ENCODE measurements at places on chromosomes 12 and 14.
A peak's percentile ranks its signal among the peaks of the same experiment; 100 is the strongest.

DNA sequence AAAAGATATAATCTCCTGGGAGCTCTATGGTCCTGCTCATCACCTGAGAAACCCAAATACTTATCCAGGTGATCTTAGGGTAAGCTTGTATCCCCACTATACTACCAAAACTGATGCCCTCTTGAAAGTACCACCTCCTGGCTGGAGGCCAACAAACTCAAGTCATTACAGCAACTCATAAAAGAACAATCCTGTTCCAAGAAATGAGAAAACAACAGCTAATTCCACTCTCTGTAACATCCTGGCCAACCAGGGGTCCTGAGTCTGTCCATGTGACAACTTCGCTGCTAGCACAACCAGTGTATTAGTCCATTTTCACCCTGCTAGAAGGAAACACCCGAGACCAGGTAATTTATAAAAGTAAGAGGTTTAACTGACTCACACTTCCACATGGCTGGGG lies 190.0 kb upstream of the BMP4 start:
- no peak for DNase-seq

- DNase-seq = no peak
Measured at GRCh38 chr14:93033983-93034670, 81.6 kb downstream of the ITPK1 start.

- DNase-seq = no peak
Measured at GRCh38 chr12:48281811-48282210, 68.9 kb downstream of the ZNF641 start.

GRCh38 chr12:12123036-12123604 lies 52.4 kb downstream of the BCL2L14 start:
- DNase-seq = no peak

GRCh38 chr12:13152281-13152680 lies 44.2 kb upstream of the EMP1 start:
- no peak for DNase-seq

DNA sequence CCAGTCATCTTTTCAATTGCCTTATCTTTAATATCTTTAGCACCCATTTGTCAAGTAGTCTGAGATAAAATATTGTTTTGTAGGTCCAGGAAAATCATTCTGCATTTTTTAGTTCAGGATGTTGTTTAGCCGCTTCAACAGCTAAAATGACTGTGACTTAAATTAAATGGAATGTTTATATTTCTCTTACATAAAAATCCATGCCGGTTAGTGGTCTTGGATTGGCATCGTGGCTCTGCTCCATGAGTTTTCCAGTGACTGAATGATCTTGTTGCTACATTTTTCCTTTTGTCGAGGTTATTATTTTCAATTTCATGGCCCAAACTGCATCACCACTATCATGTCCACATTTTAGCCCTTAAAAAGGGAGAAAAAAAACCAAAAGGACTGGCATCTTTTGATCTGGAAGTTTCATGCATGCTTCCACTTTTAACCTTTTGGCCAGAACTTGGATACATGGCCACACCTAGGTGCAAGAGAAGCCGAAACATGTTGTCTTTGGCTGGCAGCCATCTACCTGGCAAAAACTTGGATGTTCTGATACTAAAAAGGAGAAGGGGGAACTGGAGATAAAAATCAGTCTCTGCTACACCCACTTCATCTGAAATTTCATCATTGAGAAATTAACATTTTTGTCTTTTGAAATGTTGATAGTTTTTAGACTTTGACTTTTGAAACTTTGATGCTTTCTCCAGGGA lies 142.4 kb downstream of the OTOGL start:
- DNase-seq = no peak

GRCh38 chr12:127538316-127538715 lies 728.7 kb upstream of the TMEM132C start:
- DNase-seq = no peak

GRCh38 chr12:1529228-1529861 lies 65.0 kb downstream of the FBXL14 start:
- DNase-seq = no peak

- DNase-seq = peak; percentile 47
Measured at GRCh38 chr14:31927348-31927832, 149.7 kb upstream of the ARHGAP5 start.

- DNase-seq = peak; percentile 73
Measured at GRCh38 chr12:132623072-132623869, 4.7 kb downstream of the P2RX2 start.

DNA sequence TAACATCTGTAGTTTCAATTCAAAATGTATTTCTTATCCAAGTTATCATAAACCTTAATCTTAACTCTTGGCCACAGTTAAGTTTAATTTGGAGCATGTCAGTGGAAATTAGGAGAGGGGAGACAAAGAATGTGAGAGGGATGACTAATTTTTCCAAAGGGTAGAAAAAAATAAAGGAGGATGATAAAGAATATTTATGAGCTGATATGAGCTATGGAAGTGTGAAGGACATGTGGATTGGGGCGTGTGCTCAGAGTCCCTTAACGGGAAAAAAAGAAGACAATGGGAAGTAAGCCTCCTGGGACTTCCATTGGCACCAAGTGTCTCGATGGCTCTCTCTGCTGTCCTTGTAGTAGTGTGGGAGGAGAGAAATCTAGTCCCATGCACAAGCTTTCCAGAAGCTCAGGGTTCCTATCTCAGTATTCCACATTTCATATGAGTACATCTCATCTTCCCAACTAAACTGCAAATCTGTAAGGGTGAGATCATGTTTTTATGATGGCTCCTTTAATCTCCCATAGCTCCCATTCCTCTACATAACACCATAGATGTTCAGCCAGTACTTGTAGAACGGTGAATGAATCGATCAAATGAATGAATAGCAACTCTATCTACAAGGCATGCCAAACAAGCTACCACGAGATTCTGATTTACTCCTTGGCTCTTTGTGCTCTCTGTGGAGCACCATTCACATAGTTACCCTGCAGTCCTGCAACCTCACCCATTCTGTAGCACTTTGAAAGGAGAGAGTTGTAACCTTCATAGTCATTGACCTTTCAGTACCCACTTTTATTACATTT lies 27.4 kb downstream of the BCL2L14 start:
- no peak for DNase-seq

- no peak for DNase-seq
Measured at GRCh38 chr12:29589286-29589820, 91.9 kb upstream of the OVCH1 start.

GRCh38 chr12:40336573-40337199 lies 111.9 kb downstream of the LRRK2 start:
- peak; percentile 56 for DNase-seq
